ENCODE measurements at places on chromosomes 7 and 10.

DNA sequence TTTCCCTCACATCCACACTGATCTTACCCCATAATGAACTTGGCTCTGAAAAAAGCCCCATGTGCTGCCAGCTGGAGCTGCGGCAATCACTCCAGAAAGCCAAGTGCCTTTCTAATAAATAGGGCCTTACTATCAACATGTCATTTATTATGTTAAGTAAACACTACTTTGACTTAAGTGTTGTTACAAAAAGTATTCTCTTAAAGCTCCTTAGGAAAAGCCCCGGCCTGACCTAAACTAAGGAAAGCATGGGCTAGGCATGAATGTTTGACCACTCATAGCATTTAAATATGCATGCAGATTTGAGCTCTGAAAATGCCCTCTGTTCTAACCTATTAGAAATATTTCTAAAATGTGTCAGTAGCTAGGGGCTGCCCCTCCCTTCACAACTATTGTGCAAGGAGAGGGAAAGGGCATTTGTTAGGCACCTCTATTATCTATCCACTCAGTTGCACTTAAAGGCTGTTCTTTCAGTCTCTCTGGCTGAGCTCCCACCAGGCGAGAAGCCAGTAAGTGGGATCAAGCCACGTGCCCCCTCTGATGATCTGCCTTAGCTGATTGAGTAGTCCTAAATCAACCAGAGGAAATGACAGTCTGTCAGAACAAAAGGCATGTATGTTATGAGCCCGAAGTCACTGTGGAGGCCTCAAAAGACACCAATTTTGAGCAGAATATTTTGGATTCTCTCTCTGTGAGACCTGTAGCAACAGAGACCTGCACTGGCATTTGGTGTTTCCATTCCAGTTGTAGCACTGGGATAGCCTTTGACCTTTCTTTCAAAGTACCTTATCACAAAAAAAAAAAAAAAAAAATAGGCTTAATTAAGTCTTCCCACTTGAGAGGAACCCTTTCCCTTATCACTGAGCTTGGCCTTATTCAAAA lies 77.1 kb downstream of the ITGB8 start:
- no peaks in the 10 kb centered on the region for H3K27me3 ChIP-seq
- H3K4me3 ChIP-seq, result no peak overlapping the region
- no peaks in the 10 kb centered on the region for H3K36me3 ChIP-seq
- DNase-seq, result peak; percentile 3
- peak overlapping the region; percentile 23 for H3K27ac ChIP-seq
- peaks cover 20% of the 10 kb centered on the region for H3K4me1 ChIP-seq

DNA sequence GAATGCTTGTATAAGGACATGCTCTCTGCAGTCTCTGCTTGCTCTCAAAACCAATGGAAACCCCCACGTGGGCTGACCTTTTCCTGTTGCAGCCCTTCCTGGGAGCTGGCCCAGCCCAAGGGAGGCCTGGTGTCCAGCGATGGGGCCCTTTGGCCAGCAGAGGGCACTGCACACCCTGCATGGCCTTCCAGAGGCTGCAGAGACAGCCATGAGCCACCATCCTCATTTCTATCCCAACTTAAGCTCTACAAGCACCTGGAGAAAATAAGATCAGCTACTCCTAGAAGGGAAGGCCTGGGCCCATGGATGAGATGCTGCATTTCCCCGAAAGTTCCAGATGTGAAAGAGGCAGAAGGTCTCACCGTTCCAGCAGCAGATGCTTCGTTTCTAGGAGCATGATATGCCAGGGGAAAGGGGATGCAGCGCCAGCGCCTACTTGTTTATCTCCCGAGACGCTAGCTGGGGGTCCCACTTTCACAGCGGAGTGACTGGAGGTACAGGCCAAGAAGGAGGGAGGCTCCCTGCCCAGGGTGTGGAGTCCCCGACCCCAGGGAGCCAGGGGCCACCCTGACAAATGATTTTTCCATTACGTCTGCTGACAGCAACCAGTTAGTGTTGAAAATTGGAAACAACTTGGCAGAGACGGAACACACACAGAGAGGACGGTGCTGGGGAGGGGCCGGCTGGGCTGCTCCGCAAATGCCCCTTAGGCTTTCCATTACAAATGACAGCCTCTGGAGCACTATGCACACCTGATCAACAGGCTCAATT lies 106.4 kb downstream of the ZRANB1 start:
- DNase-seq, result no peak
- H3K27ac ChIP-seq, result peak overlapping the region; percentile 63
- H3K27me3 ChIP-seq, result no peaks in the 10 kb centered on the region
- H3K4me3 ChIP-seq, result peak overlapping the region; percentile 57
- peaks cover 85% of the 10 kb centered on the region for H3K4me1 ChIP-seq

- peaks cover 26% of the 10 kb centered on the region for H3K4me1 ChIP-seq
- peaks cover 15% of the 10 kb centered on the region for H3K36me3 ChIP-seq
- H3K4me3 ChIP-seq, result no peak overlapping the region
- H3K27me3 ChIP-seq, result no peaks in the 10 kb centered on the region
Observed at GRCh38 chr10:97573021-97573420, 442 bp downstream of the ANKRD2 start.

DNA sequence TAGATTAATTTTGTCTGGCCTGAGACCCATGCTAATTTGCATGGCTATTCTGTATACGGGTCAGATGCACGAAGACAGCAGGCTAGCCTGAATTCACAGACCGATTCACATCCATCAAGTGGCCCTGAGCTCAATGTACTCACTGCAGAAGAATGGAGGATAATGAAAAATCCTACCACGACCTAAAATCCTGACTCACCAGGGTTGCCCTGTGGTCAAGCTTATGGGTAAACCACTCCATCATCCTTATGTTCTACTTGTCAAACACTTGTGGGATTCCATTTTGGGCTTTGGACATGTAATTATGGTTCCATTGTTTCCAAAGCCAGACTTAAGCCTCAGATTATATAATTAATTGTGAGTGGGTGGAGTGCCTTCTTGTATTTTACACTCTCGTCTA lies 110.4 kb upstream of the ZNF438 start:
- DNase-seq, result no peak
- H3K4me1 ChIP-seq, result peaks cover 3% of the 10 kb centered on the region
- no peaks in the 10 kb centered on the region for H3K36me3 ChIP-seq
- no peaks in the 10 kb centered on the region for H3K27me3 ChIP-seq
- no peak overlapping the region for H3K27ac ChIP-seq

DNA sequence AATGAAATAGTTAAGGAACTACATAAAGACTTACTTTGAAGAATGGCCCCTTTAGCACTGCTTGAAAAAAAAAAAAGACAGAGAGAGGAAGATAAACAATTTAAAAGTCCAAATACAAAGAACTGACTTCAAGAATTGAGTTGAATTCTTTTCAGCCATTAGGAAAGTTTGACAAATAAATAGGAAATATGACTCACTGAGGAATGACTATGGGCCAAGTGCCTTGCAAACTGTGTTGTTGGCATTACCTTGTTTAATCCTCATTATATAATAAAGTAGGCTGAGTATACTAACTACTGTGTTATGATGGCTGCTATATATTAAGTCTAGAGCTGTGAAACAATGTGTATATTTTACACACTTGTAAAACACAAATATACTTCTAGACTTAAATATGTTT lies 151.1 kb downstream of the ELMO1 start:
- no peaks in the 10 kb centered on the region for H3K36me3 ChIP-seq
- DNase-seq, result no peak
- H3K4me1 ChIP-seq, result peaks cover 9% of the 10 kb centered on the region
- H3K27me3 ChIP-seq, result no peaks in the 10 kb centered on the region
- no peak overlapping the region for H3K4me3 ChIP-seq
